ENCODE measurements at places on chromosomes 3 and 15.
A peak's percentile ranks its signal among the peaks of the same experiment; 100 is the strongest.

- no peak for DNase-seq
Measured at GRCh38 chr3:197446700-197447056, 109.1 kb downstream of the BDH1 start.

GRCh38 chr15:75431270-75431669 is 20.2 kb downstream of the SIN3A start:
- no peak for DNase-seq

DNA sequence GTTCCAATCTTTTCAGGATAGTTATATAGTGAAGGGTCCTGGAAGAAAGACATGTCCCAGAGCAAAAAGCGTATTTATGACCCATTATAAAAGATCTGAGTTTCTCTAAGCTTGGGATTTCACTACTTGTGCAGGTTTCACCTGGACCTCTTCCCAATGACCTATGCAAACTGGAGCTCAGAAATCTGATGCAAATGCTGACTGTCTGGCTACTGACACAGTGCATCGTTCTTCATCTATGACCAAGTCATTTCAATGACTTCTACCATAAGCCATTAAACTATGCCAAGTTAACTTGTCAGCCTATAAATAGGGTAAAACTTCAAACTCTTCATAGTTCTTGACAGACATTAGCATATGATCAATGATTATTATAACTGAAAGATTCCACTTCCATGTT is 11.1 kb downstream of the STAG1 start:
- no peak for DNase-seq

DNA sequence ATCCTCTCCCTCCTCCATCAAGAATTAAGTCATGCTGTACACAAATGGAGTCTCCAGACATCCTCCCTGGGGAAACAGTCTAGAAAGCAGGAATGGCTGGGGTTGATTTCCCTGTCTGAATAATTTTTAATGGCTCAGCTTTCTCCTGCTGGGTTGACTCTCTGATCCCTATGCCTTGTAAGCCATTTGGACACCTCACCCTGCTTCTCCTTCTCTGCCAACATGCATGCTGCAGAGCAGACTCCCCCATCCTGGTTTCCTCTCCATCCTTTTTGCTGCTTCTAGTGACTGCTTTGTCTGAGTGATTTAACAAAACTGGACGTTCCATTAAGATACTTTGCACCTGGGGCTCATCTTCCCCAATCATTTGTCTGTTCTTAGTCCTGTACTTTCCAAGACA is 22.2 kb downstream of the SV2B start:
- no peak for DNase-seq

GRCh38 chr15:39106950-39107349 is 473.9 kb upstream of the THBS1 start:
- no peak for DNase-seq

GRCh38 chr3:158918008-158918407 is 116.2 kb downstream of the MFSD1 start:
- DNase-seq: peak; percentile 25

- no peak for DNase-seq
Measured at GRCh38 chr3:176787506-176787905, 409.8 kb downstream of the TBL1XR1 start.

- no peak for DNase-seq
Measured at GRCh38 chr3:81425198-81425868, 336.1 kb downstream of the GBE1 start.

- peak; percentile 59 for DNase-seq
Measured at GRCh38 chr3:71681224-71681668, 44.0 kb downstream of the EIF4E3 start.

GRCh38 chr15:60548101-60548500 is 69.2 kb upstream of the ICE2 start:
- DNase-seq: peak; percentile 88

DNA sequence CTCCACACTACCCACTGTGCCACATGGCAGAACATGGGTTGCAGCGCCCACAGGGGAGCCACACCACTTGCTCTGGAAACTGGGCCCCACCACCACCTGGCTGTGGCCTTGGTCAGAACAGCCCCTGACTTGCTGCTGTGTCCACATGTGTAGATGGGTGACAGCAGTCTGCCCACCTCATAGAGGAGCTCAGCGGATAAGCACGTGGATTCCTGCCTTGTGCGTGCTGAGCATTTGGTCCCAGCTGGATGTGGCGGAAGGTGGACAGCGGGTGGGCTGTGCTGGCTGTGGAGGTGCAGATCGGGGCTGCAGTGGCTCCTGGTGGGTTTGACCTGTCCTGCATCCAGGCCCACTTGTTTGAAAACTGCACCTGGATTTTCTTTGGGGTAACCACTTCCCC is 6.0 kb upstream of the PLXNA1 start:
- DNase-seq: no peak

- DNase-seq: no peak
Measured at GRCh38 chr15:63211092-63211490, 21.7 kb downstream of the RAB8B start.

GRCh38 chr15:95459273-95459672 is 871.2 kb upstream of the NR2F2 start:
- no peak for DNase-seq

DNA sequence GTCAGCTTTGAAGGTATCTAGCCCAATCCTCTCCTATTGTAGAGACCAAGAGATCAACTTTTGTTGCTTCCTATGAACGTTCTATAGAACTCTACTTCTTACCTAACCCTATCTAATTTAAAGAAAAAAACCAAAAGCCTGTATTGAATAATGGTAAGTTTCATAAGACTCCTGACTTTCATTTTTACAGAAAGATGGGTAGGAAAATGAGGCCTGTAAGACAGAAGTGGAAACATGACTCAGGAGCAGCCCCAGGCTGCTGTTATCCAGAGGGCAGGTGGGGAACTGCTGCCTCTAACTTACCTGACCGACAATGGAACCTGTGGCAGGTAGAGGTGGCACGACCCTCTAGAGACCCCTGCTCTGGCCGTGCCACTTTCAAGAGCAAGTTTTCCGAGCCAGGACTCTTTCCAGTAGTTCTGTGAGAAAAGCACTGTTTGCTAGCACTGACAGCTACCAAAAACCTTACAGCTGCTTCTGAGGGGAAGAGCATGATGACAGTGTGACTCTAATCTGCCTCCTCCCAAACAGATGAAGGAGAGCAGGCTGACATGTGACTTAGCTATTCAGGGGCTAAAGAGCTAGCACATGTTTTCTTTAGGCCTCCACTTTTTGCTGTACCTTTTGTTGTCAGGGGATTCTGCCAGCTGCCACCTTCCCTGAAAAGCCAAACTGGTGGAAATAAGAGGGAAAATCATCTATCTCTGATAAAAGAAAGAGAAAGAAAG is 17.5 kb downstream of the POPDC2 start:
- DNase-seq: peak; percentile 44

GRCh38 chr3:179544981-179545645 is 17.6 kb upstream of the ACTL6A start:
- DNase-seq: no peak

- no peak for DNase-seq
Measured at GRCh38 chr3:179432021-179432420, 19.2 kb downstream of the GNB4 start.

GRCh38 chr15:40593165-40593564 is 884 bp upstream of the KNL1 start:
- no peak for DNase-seq

- no peak for DNase-seq
Measured at GRCh38 chr3:62013951-62014350, 359.4 kb downstream of the FEZF2 start.

- DNase-seq: peak; percentile 30
Measured at GRCh38 chr3:9951598-9951961, 628 bp downstream of the PRRT3 start.

DNA sequence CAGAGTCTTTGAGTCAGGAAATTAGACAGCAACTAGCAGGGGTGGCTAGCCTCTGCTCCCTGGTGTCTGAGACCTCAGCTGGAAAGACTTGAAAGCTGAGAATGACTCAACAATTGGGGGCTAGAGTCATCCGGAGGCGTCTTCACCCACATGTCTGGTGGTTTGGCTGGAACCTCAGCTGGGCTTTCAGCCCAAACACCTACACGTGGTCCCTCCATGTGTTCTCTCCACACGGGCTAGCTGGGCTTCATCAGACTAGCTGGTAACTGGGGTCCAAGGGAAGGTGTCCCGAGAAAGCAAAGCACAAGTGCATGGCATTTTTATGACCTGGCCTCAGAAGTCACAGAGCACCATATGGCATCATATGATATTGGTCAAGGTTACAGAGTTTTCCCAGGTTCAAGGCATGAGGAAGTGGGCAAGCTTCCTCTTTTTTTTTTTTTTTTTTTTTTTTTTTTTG is 19.9 kb upstream of the ABHD2 start:
- peak; percentile 78 for DNase-seq

GRCh38 chr3:100260081-100260684 is 609 bp upstream of the TBC1D23 start:
- no peak for DNase-seq

DNA sequence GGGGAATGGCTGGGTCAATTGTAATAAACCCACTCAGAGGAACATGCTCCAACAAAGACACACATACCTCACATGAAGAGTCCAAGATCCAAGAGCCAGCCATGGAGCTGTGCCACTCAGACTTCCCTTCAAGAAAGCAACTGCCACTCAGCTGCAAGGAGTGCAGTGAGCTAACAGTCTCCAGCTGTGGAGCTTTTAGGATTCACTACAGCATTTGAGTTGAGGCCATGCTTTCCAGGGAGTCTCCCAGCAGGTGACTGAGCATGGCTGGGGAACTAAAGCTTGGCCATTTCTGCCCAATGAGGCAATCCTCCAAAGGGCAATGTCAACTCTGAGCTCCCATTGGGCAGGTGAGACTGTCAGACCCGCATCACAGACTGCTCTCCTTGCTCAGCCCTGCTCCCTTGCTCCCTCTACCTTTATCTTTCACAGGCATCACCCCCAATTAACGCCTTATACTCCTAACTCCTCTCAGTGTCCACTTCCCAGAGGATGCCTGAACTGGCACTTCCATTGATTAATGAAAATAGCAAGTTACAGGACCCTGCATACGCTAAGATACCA is 165.3 kb upstream of the CTNNB1 start:
- DNase-seq: no peak

GRCh38 chr3:171784387-171784786 is 25.9 kb downstream of the PLD1 start:
- no peak for DNase-seq

GRCh38 chr15:37586011-37586583 is 348.3 kb upstream of the TMCO5A start:
- DNase-seq: no peak

DNA sequence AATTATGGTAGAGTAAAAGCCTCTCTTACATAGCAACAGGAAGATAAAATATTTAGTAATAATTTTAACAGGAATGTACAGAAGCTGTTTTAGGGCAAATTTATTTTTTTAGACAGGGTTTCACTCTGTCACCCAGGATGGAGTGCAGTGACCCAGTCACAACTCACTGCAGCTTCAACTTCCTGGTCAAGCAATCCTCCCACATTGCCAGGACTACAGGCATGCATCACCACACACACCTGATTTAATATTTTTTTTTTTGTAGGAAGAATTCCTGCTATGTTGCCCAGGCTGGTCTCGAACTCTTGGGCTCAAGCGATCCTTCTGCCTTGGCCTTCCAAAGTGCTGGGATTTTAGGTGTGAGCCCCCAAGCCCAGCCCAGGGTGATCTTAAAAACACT is 61.1 kb downstream of the PCCB start:
- no peak for DNase-seq

GRCh38 chr3:85037203-85037602 is 78.4 kb downstream of the CADM2 start:
- DNase-seq: no peak

GRCh38 chr3:187084580-187084979 is 54.7 kb downstream of the RPL39L start:
- no peak for DNase-seq

DNA sequence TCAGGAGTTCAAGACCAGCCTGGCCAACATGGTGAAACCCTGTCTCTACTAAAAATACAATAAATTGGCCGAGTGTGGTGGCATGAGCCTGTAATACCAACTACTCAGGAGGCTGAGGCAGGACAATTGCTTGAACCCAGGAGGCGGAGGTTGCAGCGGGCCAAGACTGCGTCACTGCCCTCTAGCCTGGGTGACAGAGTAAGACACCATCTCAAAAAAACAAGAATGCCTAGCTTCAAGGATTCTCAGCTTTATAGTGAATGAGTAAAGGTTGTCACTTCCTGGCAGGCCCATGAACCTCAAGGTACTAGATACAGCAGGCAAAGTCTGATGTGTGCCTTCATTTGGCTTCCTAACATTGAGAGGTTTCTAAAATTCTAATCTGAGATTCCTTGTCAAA is 14.4 kb downstream of the THOC7 start:
- no peak for DNase-seq

GRCh38 chr3:180402471-180403073 is 199.4 kb upstream of the TTC14 start:
- no peak for DNase-seq

DNA sequence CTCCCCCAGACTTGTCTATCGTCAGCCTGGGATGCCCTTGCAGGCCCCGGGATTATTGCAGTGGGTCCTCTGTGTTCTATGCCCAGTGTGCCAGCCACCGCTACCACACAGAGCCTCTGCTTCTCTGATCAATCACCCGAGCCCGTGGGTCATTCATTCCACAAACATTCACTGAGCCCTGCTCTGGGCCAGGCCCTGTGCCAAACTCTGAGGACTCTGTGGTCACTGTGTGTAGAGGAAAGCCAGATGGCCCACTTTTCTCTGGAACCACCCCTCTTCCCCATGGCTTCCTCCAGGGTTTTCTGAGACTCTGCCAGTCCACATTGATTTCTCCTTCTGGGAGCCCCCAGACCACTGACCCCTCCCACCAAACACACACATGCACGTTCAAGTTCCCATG is 55.5 kb downstream of the BSN start:
- DNase-seq: no peak

- DNase-seq: no peak
Measured at GRCh38 chr15:93414576-93415231, 325.7 kb upstream of the RGMA start.

DNA sequence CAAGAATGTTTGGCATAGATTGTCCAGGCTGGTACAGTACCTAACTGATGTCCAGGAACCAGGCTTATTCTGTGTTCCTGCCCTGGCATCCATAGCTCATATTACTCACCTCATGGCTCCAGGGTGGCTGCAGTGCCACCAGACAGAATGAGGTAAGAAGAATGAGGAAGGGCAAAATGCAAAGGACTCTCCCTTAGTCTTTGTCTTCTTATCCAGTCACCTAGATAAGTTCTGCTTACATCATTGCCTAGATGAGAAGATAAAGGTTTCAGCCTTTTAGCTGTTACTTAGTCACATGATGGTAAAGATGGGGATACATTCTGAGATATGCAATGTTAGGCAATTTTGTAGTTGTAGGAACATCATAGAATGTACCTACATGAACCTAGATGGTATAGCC is 45.8 kb downstream of the CHP1 start:
- DNase-seq: no peak

Data from activated CD4-positive, alpha-beta memory T cell treated with anti-CD3 and anti-CD28 coated beads for 36 hours (primary cell).